ENCODE measurements at places on chromosomes 12 and 14.

GRCh38 chr12:31440134-31440533, 114.2 kb upstream of the SINHCAF start:
- DNase-seq, result no peak

- no peak for DNase-seq
Measured at GRCh38 chr12:19140381-19141236, 11.1 kb downstream of the PLEKHA5 start.

DNA sequence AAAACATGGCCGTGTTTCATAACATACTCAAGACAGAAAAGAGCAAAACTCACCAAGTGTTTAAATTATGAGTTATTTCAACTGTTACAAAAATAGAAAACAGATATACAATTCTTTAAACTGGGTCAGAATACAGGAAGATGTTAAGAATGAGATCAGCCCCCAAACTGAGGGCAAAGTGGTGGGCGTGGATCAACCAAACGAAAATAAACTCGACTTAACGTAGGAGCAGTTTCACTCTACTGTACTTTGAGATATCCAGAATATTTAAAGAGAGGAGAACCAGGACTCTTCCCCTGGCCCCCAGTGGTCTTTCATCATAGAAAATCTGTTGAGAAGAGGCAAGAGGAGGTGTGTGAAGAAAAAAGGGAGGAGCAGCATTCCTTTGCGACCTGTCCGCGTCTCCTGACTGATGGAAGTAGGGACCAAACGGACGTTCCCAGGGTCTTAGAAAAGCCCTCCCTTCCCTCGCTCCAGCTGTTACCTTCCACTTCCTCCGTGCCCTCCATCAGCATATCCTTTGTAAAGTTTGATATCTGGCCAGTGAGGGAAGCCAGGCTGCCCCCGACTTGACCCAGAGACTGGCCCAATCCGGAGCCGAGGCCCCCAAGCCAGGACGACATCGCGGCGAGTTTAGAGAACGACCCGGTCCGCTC, 668 bp downstream of the TRIP11 start:
- DNase-seq, result no peak

DNA sequence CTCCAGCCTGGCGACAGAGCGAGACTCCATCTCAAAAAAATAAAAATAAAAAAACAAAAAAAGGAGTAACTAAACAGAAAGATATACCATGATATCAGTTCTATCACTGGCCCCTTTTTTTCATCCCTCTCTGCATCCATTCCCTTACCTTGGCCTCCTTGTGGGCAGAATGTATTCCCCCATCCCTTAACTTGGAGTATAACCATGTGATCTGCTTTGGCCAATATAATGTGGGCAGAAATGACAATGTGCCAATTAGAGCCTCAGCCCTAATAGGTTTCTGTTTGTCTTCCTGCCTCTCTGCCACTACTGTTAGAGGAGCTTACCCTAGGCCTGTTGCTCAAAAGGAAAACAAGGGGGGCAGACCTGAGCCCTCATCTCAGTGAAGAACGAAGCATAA, 23.8 kb downstream of the GSC start:
- DNase-seq, result no peak

DNA sequence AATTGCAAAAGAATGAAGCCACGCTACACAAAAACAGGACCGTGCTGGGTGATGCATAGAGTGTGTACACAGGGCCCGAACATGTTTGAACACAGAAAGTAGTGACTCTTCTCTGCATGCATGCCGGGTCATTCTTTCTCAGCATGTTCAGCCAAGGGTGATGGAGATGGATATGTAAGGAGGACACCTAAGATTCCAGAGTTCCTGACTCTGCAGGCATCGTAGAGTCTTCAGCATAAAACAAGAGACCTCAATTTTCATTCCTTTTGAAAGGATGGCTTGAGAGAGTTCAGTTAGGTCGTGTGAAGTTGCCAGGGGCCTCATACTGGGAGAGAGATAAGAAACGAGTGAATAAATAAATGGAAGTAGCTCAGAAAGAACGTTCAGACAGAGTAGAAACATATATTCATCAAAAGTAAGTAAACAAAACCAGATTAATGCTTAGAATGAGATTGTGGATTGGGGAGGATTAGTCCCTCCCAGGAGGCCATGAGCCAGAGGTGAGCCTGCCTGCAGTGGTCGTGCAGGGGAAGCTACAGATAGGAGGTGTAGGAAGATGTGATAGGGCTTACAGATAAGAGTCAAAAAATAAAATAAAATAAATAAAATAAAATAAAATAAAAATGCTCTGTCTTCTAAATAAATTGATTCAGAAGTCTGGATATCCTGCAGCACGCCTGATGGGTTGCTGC, 27.6 kb upstream of the SEL1L start:
- DNase-seq, result no peak

DNA sequence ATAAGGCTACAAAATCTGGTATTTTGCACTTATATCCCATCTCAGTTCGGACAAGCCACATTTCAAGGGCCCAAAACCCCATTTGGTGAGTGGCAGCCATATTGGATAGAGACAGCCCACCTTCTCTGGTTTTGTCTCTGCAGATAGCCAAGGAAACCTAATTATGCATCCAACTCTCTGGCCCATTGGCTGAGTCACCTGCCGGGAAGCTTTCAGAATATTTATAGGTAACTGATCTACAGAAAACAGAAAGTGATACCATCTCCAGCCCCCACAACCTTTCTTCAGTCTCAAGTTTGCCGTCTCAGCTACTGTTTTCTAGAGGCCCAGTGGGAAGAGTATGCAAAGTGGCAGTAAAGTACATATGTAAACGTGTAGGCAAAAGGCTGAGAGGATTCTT, 33.7 kb upstream of the PPP1CC start:
- DNase-seq, result no peak
